Activated naive CD4-positive, alpha-beta T cell treated with anti-CD3 and anti-CD28 coated beads, Interleukin-2, amount 50 U/mL, for 16 hours (primary cell): ENCODE measurements at places on chromosomes 12 and 14.

DNA sequence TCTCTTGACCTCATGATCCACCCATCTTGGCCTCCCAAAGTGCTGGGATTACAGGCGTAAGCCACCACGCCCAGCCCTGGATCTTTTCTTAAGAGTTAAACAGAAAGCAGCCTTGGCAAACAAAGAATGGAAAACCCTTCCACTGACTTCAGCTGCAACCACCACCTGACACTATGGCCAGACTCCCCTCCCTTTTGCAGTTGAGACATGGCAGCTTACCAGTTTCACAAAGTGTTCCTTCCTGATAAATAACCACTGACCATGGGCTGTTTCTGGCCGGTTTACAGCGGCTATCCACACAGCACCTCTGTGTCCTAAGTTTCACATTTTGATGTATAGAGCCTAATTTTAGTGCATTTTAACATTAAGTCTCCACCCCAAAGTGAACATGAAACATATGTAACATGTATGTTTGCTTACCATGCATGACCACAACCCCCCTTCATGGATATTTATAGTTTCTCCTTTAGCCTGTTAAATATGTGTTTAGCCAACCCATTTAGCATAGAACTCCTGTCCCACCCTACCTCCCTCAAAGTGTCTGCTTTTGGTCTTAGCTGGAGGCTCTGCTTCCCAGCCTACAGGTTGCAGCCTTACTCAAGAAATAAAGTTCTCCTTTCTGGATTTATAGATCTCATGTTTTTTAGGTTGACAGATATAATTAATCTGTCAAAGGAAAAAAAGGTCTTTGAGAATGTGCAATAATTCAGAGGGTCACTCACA, 32.7 kb upstream of the RAB21 start:
- DNase-seq = no peak

DNA sequence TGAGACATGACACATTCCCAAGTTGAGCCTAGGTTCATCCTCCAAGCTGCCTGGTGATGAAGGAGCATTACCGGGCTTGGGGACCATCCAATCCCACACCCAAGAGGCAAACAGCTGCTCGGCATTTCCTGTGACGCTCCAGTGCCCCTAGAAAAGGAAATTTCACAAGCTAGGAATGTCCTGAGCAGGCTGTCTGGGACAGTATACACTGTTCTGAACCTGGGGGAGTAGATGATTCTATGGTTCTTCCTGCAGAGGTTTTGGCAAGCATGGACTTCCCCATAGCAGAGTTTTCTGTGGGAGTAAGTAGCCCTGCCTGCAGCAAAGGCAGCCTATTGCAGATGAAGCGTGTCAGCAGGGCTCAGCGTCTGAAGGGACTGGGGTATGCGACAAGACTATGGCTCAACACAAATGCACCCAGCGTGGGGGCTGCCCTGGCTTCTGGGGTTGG, 47.4 kb upstream of the SRSF5 start:
- no peak for DNase-seq

DNA sequence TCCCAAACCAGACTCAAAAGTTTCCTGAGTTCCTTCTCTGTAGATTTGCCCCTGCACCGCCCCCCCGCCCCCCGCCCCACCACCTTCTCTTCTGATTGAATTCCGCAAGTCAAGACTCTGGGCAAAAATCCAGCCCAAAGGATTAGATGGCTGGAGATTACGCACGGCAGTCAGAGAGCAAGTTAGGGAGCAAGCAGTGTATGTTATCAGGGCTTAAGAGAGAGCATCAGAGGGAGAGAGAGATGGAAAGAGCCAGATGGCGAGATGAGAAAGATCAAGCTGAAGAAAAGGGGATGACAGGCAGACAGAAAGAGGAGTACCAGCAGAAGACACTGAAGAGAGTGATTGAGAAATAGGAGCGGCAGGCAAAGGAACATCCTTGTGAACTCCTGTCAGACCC, 13.9 kb upstream of the ANKRD33 start:
- no peak for DNase-seq

DNA sequence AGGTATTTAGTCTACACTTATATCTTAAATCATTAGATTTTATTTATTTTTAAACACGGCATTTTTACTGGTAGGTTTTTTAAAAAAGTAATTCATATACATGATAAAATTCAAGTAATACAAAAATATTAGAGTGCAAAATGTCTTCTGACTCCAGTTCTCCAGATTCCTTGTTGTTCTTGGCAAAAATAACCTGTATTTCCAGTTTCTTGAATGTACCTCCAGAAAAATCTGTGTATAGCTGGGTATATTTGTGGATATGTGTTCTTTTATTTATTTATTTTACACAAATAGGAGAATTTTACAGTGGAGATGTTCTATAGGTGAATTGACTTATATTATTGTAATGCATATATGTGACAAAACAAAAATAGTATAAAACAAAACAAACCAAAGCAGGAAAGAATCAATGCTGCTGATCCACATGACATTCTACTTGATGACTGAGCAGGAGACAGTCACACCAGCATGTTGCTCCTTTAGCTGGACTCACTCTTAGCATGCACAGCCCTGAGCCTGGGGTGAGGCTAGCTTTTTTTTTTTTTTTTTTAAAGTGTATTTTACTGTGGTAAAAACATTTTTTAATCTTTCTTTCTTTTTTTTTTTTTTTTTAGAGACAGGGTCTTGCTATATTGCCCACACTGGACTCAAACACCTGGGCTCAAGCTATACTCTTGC, 42.2 kb upstream of the SLC38A2 start:
- DNase-seq = no peak

GRCh38 chr12:24396224-24396623, 446.8 kb upstream of the SOX5 start:
- no peak for DNase-seq

DNA sequence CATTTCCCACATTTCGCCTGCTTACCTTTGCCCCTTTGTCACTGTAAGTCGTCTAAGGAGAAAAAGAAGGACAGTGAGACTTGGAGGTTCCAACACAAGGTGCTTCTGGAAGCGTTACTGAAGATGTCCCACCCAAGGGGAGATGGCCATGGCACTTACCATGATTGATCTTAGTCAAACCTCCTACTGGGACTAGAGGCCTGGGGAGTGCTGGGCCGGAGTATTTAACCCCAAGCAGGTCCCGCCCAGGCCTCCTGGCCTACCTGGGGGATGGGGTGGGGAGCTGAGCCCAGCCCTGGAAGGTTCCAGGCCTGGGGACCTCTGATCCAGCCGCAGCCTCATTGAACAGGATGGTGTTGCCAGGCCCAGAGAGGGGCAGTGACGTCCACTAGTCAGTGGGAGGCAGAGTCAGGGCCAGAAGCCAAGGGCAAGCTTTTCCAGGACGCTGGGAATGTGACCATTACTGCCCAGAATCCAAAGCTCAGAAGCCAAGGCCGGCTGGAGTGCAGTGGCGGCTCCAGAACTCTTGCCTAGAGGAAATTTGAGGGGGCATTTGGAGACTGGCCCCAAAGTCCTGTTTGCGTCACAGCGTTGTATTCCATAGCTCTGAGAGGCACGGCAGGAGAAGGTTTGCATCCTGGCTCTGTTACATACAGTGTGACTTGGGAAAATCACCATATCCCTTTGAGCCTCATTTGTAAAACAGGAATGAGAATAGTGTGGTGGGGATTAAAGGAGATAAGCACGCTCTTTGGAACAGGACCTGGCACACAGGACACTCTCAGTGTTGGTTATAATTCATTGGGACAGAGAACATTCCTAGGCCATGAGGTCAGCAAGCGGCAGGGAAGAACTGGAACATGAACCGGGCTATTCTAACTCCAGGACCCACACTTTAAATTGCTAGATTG, at the start of gene HPD:
TSS of gene HPD (minus strand) at position 198 of the 911 bp plus-strand sequence. CDS start at position 162, 36 bp downstream.
- DNase-seq = no peak
